ENCODE measurements at places on chromosomes 11 and 22. TPM values are rescaled to one million over a fixed set of nuclear protein-coding genes. Genes with fewer than 3 reads are reported as not detected.
A peak's percentile ranks its signal among the peaks of the same experiment; 100 is the strongest.

GRCh38 chr11:65435981-65436411 is 13.4 kb downstream of the NEAT1 start:
- no peak for DNase-seq

DNA sequence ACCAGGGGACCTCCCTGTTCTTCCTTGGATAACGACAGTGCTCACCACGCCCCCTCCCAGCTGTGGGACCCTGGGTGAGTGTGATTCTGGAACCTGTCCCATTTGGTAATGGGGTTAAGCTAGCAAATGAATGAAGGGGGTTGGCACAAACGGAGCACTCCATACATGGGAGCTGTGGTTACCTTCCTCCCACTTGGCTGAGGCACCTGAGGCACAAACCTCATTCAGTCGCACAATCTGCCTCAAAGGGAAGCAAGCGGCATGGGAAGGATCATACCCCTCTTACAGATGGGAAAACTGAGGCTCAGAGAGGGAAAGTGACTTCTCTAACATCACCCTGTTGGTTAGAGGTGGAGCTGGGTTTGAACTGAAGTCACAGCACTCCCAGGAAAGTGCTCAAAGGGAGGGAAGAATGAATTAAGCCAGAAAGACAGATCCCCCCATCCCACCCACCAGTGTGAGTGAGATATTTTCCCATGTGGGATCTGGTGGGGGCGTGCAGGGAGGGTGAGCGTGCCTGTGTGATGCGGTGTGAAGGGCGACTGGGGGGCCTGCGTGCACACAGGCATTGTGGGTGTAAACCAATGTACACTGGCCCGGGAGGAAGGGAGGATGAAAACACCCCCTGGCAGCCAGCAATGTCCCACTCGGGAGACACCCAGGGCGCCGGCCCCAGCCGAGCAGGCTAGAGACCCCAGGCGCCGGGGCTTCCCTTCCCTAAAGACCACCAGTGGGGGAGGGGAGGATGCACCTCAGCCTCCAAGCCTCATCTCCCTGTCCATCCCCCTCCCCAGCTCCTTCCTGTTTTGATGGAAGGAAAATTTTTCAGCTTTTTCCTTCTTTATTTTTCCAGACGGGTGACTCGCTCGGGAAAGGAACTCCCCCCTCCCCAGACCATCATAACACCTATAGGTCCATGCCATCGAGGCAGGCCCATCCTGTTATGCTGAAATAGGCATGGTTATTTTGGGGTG is 8.0 kb upstream of the PDGFB start:
- DNase-seq: peak; percentile 65

GRCh38 chr22:43155789-43156188 is 4.4 kb downstream of the TSPO start:
- DNase-seq: peak; percentile 48

DNA sequence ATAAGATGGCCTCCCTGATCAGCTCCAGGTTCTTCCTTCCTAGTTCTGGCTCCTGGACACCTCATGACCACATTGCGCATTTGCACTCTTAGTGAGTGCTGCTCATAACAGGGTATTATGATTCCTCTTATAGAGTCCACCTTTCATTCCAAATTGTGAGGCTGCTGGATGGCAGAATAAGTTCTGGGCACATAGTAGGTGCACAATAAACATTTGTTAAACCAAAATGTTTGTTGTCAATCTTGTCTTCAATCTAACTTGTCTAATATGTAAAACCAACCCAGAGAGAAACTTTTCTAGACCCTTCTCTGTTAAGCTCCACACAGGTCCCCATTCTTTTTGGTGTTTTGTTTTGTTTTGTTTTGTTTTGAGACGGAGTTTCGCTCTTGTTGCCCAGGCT is 22.6 kb upstream of the ZBTB16 start:
- DNase-seq: no peak

DNA sequence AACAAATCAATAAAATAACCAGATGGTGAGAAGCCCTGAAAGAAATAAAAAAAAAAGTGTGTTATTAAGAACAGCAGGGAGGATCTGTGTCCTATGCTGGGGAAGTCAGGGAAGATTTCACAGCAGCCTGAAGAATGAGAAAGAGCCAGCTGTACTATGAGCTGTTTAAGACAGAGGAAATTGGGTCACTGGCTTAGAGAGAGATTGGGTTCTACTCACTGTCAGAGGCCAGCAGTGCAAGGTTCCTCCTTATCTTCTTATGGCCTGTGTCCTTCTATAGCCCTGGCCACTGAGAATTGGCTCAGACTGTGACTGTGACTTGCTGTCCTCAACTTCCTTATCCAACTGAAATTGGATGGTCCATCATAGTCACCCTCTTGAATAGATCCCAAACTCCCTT is 54.8 kb upstream of the FDX1 start:
- DNase-seq: no peak

- DNase-seq: peak; percentile 77
Measured at GRCh38 chr11:8839957-8840945, 70.7 kb upstream of the AKIP1 start.

GRCh38 chr11:132941024-132941646 is 591.2 kb downstream of the OPCML start:
- peak; percentile 18 for DNase-seq

- DNase-seq: peak; percentile 63
Measured at GRCh38 chr11:18650859-18651557, 16.9 kb upstream of the SPTY2D1 start.

MS4A6E gene
- not detected for total RNA-seq

FBXO7 gene
- total RNA-seq: 97.4 TPM

All from Daoy (cell line).